Eye (tissue), 1 donor: ENCODE measurements at places on chromosomes 1 and 21.

- DNase-seq: no peak
These were observed 14.4 kb downstream of the ALDH9A1 start for GRCh38 chr1:165683848-165684485.

DNA sequence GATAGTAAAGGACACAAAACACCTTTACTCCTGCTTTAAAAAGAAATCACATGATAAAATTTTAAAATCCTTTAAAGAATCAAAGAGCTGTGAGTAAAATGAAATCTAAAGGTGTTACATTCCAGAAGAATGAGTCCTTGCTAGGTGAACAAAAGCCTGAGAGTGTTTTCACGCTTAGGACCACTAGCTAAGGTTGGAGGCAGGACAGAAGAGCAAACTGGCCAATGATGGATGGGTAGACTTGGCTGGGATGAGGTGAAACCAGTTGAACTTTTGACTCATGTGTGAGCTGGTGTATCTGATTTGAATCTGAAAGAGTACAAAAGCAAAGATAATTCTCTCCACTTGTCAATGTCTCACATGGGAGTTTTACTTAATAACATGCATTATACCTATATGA is 35.1 kb downstream of the CATSPERE start:
- no peak for DNase-seq

DNA sequence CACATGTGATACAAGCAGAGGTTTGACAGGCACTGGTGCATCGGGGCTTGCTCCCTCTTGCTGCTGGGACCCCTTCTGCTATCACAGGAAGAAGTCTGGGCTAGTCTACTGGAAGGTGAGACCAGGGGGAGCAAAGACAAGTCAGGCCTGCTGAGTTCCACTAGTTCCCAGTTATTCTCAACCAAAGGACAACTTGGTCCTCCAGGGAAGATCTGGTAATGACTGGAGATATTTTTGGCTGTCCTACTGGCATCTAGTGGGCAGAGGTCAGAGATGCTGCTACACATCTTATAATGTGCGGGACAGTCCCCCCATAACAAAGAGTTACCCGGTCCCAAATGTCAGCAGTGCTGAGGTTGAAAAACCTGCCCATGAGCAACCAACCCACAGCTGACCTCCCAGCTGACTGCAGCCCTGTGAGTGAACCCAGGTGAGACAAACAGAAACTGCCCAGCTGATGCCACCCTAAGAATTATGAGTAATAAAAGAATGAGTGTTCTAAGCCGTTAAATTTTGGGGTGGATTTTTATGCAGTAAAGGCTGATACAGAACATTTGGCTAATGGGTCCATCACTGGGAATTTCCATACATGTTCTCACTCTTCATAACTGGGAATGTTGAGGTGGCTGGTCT is 71.6 kb downstream of the NENF start:
- DNase-seq: no peak

DNA sequence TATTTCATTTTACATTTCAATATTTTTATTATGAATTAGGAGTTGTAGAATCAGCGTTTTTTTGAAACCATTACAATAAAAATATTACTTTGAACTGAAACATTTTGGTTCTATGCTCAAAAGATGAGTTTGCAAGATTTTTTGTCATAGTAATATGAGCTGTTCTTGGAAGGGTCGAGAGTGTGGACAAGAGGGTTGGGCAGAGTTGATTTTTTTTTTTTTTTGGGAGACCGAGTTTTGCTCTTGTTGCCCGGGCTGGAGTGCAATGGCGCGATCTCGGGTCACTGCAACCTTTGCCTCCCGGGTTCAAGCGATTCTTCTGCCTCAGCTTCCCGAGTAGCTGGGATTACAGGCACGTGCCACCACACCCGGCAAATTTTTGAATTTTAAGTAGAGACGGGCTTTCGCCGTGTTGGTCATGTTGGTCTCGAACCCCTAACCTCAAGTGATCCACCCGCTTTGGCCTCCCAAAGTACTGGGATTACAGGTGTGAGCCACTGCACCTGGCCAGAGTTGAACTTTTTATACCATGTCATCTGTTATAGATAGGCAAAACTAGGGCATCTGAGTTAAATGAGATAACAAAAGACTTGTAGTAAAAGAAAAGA is 3.3 kb downstream of the CACYBP start:
- DNase-seq: no peak

DNA sequence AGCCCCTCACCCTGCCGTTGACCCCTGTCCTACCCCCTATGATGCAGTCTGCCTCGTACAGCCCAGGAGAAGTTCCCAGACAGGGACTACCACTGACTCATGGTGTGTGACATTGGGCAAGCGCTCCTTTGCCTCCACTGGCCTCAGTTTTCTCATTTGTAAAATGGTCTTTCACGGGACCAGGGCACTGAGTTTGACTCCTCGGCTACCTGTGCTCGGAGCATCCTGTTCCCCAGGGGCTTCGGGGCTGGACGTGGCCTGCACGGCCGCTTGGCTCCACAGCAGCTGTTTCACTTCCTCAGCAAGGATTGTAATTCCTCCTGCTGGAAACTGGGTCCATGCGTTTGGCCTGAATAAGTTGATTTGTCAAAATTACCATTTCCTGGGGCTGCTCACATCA is 277.3 kb downstream of the MATN1 start:
- DNase-seq: no peak

- no peak for DNase-seq
These were observed 25.8 kb downstream of the CCN1 start for GRCh38 chr1:85606414-85606800.

- DNase-seq: no peak
These were observed 402 bp downstream of the C21orf58 start for GRCh38 chr21:46323227-46323709.

DNA sequence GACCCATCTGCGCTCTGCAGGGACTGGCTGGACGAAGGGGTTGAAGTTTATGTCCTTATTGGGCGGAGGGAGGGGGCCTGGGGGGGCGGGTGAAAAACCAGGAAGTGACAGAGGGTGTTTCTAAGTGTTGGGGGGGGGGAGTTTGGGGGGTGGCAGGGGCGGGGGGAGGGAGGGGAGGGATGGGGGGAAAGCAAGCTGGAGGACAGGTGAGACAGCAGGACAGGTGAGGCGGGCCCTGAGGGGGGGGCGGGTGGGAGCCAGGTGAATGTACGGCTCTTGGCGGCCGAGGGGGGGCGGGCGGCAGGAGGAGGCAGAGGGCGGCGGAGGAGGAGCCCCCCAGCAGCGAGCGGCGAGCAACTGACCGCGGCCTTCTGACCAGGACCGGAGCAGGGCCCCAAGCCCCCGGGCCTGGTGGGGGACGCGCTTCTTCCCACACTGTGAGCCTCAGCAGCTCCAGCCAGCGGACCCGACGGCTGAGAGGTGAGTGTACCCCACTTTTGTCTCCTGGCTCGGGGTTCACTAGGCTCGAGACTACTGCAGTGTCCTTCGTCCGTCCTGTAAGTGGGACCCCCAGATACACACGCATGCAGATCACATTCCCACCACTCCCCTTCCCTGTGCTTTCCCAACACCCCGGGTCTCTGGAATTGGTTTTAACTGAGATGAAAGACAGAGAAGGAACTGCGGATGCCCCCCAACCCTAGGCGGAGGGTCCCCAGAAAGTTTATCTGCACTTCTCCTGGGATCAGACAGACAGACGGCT is at the start of gene ZBTB7B:
Gene ZBTB7B (plus strand): TSS at position 339 of the 763 bp plus-strand sequence. CDS start 11,859 bp downstream, outside the sequence.
- peak; percentile 74 for DNase-seq

- no peak for DNase-seq
These were observed 69.1 kb downstream of the DISC1 start for GRCh38 chr1:231695439-231696255.

GRCh38 chr1:53145051-53145600 is 2.7 kb upstream of the SLC1A7 start:
- DNase-seq: no peak

DNA sequence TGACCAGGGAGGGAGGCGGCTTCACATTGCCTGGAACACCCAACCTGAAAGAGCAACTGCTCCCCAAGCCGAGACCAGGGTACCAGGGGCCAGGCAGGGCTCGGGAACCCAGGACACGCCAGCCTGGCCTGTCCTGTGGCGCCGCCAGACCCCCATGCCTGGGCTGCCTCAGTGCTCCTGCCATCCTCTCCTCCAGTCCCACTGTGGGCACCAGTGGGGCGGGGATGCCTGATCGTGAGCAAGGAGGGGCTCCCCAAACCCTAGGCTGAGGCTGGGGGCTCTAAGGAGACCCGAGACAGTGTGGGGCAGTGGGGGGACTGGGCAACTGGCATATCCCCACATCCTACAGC is 45.1 kb downstream of the WNT9A start:
- no peak for DNase-seq

- DNase-seq: no peak
These were observed 208.0 kb upstream of the DEPDC1 start for GRCh38 chr1:68704800-68705443.

- DNase-seq: no peak
These were observed 32.6 kb downstream of the TMEM200B start for GRCh38 chr1:29090937-29091618.

DNA sequence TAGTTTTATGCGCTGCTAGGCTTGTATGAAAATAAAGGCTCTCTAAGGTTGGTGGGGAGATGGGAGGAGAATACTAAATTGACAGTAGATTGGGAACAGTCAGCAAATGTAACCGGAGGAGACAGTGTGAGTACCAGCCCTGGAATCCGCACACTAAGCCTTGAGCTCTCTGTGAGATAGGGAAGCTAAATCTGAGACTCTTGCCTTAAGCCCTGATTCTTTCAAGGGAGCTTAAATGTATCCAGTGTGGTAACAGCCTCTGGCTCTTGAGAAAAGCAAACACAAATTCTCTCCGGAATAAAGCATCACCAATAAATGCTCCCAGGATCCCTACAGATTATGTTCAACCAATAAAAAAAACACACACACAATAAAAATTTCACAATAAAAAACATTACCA is 33.0 kb upstream of the PDPN start:
- DNase-seq: peak; percentile 44

DNA sequence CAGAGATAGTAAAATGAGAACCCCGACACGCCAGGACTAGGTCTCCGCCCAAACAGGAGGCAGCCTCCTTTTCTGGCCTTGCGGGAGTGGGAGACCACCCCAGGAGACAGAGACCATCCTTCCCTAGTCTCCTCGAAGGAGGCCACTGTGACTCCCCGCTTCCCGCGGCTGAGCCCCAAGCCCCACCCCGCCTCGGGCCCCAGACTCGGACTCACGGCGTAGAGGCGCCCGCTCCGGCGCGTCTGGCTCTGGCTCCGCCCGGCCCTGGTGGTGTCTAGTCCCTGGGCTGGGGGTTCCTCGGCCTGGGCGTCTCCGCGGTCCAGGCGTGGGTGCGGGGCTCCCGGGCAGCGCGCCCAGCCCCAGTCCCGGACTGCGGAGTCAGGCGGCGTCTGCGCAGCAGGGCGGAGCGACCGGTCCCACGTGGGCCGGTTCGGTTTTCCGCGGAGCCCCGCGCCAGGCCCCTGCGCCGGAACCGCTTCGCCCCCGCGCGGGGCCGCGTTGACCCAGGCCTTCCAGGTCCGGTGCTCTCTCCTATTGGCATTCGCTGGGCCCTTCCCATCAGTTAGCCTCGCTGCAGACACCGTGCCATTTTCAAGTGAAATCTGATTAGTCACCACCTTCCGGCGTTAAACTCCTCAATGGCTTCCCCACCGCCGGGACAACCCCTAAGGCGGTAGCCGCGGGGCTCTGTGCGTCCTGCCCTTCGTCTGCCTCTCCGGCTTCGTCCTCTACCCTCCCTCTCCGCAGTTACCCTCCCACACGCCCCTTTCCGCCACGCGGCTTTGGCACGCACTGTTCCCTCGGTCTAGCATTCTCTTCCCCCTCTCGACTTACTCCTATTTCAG is at the start of gene C1orf216:
Gene C1orf216 (minus strand): TSS at position 393 of the 845 bp plus-strand sequence. CDS start 2,563 bp downstream, outside the sequence.
- peak; percentile 79 for DNase-seq

DNA sequence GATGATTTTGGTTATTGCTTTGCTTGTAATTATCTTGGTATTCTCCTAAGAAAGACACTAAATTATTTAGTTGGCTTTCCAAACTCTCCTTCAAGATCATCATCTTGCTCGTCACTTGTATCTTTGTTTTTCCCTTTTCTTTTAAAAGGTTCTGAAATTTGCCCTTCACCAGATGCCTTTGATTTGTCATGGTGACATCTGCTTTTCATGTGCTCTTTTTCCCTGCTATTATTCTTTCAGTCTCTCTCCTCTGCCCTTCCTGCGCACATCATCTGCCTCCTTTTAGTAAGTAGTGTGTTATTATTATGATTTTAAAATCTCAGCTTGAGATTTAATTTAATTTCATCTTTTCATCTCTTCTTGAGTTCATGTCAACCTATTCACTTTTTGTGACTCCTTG is 92.1 kb downstream of the BACH1 start:
- DNase-seq: peak; percentile 22

- no peak for DNase-seq
These were observed 310.7 kb downstream of the ZNF326 start for GRCh38 chr1:90305577-90305976.

DNA sequence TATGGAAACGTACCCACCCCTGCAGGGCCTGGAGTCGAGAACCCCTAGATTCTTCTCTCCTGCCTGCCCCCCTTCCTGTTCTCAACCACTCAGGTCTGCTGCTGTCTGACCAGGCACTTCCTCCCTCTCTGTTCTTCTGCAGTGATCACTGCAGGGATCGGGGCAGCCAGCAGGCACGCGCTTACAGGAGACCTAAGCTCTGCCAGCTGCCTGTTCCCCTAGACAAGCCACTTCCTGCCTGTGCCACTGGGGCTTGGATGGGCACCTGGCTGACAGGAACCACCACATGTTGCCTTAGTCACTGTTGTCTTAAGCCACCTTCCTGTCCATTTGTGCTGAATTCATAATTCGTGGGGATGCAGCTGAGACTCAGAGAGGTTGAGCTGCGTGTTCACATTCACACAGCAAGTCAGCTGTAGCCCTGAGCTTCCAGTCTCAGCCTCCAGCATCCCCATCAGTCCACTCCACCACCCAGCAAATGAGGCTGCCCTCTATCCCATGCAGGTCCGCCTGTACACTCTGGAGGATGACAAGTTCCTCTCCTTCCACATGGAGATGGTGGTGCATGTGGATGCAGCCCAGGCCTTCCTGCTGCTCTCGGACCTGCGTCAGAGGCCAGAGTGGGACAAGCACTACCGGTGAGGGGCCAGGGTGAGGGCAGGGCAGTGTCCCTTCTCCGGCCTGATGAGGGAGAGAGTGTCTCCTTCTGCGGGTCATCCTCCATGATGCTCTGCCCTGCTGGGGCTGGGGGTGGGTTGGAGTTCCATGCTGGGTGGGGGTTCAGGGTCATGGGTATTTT is 18.6 kb downstream of the FAM151A start:
- DNase-seq: no peak

- DNase-seq: no peak
These were observed 3.1 kb downstream of the LAMB3 start for GRCh38 chr1:209648931-209649776.

DNA sequence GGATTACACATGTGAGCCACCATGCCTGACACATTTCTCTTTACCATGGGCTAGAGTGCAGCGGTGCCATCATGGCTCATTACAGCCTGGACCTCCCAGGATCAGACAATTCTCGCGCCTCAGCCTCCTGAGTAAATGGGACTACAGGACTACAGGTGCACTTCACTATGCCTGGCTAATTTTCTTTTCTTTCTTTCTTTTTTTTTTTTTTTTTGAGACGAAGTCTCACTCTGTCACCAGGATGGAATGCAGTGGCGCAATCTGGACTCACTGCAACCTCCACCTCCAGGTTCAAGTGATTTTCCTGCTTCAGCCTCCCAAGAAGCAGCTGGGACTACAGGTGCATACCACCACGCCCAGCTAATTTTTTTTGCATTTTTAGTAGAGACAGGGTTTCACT is 14.8 kb upstream of the KIF1B start:
- no peak for DNase-seq

- DNase-seq: no peak
These were observed 25.2 kb upstream of the FGGY start for GRCh38 chr1:59271561-59272260.
